Activated CD4-positive, alpha-beta T cell treated with anti-CD3 and anti-CD28 coated beads, Interleukin-10, Interleukin-2, amounts not matched to agents 100 ng/mL and 50 ng/mL, durations not matched to agents 16 hours and 8 hours (primary cell): ENCODE measurements at places on chromosomes 1 and 21.

DNA sequence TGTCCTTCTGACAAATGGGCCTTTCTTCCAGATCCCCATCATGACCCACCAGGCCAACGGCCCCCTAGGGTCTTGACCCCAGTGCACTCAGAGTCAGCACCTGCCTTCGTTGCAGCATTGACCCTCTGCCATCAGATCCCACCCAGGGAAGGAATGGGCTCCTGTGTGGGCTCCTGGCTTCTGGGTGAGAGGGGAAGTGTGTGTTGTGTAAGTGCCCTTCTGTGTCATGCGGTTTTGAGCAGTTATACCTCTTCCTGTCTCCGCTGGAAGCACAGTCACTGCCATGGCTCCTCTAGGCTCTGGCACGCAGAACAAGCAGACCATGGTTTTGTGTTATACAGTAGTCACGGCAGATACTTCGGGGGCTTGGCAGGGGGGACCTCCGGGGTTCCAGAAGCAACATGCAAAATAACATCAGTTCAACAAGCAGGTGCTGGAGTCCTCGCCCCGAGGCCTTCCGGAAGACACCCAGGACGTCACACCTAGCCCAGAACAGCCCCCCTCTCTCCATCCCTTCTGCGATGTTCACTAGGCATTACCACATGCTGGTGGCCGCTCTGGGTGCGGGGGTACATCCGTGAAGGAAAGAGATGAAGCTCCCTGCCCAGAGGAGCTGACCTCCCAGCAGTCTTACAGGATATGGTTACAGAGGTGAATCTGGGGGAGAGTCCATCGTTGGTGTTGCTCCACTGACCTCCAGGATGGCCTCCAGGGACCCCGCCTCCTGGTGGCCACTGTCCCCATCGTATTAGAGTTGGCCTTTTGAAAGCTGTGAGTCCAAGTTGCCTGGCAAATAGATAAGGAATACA, 17.4 kb upstream of the KCNAB2 start:
- peak; percentile 88 for DNase-seq

DNA sequence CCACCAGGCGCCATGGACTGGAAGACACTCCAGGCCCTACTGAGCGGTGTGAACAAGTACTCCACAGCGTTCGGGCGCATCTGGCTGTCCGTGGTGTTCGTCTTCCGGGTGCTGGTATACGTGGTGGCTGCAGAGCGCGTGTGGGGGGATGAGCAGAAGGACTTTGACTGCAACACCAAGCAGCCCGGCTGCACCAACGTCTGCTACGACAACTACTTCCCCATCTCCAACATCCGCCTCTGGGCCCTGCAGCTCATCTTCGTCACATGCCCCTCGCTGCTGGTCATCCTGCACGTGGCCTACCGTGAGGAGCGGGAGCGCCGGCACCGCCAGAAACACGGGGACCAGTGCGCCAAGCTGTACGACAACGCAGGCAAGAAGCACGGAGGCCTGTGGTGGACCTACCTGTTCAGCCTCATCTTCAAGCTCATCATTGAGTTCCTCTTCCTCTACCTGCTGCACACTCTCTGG, 3.8 kb downstream of the GJB3 start:
- no peak for DNase-seq

DNA sequence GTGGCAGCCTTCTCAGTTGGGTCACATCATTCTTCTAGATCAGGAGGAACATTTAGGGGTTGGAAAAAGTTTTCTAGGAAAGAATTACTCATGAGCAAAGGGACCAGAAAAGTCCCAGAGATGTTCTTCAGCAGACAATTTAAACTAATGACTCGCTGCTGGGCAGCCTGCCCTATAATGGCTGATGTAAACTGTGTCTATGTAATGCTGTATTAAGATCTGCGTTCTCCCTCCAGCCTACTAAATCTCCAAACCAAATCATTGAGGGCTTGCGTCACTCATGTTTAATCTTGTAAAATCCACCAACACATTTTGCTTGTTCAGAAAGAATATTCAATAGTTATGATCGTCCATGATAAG, 92.1 kb downstream of the LRRC8C start:
- DNase-seq, result no peak

GRCh38 chr1:110707232-110707631, 32.5 kb upstream of the KCNA3 start:
- DNase-seq, result no peak

GRCh38 chr1:15224974-15225373, 22.0 kb upstream of the FHAD1 start:
- no peak for DNase-seq

DNA sequence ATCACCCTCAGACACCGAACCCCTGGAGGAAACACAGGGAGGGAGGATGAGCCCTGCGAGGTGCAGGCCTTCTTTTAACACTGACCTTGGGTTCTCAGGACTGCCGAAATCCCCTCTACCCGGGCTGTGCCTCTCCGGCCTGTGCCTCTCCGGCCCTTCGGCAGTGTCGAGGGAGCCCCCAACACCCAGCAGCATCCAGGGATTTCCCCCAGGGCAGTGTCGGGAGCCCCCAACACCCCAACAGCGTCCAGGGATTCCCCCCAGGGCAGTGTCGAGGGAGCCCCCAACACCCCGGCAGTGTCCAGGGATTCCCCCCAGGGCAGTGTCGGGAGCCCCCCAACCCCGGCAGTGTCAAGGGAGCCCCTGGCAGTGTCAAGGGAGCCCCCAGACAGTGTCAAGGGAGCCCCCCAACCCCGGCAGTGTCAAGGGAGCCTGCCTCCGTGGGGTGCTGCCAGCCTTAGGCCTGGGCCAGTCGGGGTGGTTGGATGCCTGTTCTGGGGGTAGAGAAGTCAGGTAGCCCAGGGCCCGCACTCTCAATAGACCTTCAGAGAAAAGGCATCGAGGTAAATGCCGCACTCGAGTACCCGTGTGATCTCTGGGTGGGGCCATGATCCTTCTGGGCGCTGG, 57.5 kb downstream of the PRKCZ start:
- DNase-seq, result no peak

DNA sequence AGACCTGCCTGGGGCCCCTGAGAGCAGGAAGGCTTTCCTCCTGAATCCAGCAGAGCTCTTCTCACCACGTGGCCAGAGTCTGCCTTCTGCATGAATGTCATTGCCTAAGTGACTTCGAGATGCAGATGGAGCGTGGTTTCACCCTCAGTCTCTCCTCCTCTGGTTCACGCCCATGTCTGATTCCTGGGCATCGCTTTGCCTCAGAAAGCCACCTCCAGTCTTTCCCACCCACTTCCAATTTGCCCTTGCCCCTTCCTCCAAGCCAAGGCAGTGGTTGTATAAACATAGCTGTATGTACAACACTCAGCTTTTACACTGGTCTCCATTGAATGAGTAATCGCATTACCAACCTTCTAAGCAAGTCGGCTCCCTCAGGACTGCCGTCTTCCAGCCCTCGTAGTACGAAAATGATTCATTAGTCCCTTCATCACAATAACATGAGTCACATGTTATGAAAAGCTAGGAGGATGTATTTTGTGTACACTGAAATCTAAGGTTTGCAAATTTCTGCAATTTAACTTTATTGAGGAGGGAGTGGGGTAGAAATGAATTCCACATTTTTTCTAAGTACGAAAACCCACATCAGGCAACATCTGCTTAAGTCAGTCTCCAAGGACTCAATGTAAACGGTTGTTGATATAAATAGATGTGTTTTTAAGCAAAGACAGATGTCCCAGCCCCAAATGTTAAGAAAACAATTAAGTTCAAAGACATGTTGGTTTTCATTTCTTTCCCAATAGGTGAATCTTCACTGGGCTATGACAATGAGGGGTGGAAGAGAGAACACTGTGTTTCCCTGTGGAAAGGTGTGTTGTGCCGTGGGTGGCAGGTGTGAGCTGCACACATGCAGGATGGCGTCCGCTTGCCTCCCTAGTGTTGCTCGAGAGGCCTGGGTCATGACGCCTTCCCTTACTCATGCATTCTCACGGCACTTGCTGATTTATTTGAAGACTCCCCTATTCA, 32.3 kb upstream of the ETS2 start:
- peak; percentile 81 for DNase-seq

GRCh38 chr1:186420311-186420710, 40.6 kb downstream of the PDC start:
- DNase-seq, result no peak

- DNase-seq, result no peak
Measured at GRCh38 chr1:39082010-39082799, 56.1 kb downstream of the NDUFS5 start.

GRCh38 chr1:165875604-165876003, 48.2 kb downstream of the UCK2 start:
- no peak for DNase-seq

DNA sequence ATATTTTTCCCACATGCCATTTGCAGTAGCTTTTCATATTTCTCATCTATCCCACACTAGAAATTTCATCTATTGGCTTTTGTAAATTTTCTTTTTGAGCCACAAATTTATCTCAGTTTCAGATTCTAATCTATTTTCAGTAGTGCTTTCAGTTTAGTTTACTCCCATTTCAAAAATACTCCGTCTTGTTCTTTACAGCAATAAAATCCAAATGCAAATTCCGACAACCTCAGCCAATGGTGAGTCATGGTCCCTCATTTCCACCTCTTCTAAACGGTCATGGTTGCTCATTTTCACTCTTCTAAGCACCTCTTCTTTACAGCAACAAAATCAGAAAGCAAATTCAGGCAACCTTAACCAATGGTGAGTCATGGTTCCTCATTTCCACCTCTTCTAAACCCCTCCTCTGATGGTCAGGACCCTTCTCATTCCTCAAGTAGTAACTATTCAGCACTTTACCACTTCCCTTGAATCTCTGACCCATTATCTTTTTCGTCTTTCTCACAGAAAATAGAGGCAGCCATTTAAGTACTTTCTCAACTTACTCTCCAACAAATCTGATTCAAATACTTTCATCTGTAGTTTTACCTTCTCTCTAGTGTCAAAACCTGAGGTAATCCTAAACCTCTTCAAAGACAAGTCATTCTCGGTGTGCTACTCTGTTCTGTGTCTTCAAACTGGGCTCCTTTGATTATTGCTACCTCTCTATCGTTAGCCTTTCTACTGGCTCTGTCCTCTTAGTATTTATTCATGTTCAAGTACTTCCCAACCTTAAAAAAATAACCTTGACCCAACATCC, 34.4 kb downstream of the C21orf91 start:
- DNase-seq, result peak; percentile 89

GRCh38 chr1:1132956-1133750, 17.3 kb upstream of the C1orf159 start:
- no peak for DNase-seq

- no peak for DNase-seq
Measured at GRCh38 chr1:119329541-119330461, 38.8 kb upstream of the HAO2 start.

GRCh38 chr1:226810681-226811080, 59.7 kb upstream of the PSEN2 start:
- no peak for DNase-seq

GRCh38 chr1:35603468-35603867, 30.4 kb downstream of the TFAP2E start:
- DNase-seq, result no peak

DNA sequence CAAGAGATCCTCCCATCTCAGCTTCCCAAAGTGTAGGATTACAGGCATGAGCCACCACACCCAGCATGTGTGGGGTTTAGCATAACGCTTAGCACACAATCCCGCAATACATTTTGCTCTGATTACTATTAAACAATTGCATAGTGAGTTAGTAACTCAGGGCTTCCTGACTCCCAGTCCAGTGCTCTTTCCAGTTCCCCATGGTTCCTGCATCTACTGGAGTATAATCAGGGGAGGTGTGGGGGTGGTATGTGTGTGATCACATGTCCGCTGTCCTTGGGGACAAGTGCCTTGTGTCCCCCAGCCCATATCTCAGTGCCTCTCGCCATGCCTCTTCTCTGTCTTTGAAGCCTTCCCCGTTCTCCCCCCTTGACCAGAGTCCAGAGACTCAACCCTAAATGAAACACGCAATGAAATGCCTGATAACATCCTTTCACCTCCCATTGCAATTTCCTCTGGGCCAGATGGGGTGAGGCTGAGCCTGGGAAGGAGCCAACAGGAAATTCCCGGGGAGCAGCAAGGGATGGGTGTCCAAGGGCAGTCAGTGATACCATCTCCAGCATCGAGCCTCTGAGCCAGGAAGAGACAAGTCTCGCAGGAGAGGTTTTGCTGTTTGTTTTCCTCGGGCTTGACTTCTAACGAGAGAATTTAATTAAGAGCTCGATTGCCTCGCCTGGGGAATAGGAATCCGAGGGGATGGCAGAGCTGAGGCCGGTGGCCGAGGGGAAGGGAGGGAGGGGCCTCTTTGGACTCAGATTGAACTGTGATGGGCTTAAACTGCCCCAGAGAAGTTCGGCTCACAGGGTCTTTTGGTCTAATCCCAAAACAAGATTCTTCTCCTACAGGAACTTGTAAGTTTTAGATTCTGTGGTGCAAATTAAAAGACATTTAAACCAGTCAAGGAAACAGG, 7.7 kb upstream of the HTR1D start:
- no peak for DNase-seq
